Stimulated activated CD4-positive, alpha-beta T cell treated with anti-CD3 and anti-CD28 coated beads, Interleukin-1b, Interleukin-23, amount 100 ng/mL, for 48 hours (primary cell): ENCODE measurements at places on chromosomes 7 and 10.

GRCh38 chr7:2955269-2955668 is 88.4 kb downstream of the CARD11 start:
- DNase-seq, result no peak

DNA sequence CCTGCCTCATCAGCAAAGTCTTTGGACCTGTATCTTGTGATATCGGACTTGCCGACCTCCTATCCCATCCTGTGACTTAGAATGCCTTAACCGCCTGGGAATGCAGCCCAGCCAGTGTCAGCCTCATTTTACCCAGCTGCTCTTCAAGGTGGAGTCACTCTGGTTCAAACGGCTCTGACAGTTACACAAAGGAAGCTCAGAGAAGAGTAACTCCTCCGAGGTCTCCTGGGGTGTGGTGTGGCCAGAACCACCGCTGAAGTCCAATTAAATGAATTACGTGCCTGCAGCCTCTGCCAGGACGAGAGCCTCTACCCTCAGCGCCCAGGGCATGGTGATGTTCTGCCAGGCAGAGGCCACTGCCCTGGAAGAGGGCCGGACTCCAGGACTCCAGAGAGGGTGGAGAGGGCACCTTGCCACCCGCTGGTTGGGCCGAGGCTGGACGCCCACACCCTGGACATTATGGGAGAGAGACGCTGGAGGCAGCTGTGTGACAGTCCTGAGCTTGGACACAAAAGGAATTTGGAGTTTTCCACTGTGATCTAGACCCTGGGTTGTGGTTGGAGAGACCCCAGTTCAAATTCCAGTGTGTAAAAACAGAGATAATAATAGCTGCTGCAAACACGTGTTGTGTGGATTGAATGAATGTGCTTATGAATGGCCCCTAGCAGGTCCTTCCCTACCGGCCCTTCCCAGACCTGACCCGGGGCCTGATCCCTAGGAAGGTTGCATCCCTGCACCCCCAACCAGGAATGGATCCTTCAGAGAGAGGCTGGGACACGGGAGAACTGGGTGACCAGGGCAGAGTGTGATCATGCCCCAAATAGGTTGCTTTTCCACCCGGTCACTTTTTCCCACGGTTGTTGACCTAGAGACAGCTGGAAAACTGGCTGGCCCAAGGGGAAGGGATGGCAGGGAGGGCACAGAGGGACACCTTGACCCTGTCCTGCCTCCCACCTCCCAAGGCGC is 37.8 kb upstream of the FZD9 start:
- DNase-seq, result no peak

DNA sequence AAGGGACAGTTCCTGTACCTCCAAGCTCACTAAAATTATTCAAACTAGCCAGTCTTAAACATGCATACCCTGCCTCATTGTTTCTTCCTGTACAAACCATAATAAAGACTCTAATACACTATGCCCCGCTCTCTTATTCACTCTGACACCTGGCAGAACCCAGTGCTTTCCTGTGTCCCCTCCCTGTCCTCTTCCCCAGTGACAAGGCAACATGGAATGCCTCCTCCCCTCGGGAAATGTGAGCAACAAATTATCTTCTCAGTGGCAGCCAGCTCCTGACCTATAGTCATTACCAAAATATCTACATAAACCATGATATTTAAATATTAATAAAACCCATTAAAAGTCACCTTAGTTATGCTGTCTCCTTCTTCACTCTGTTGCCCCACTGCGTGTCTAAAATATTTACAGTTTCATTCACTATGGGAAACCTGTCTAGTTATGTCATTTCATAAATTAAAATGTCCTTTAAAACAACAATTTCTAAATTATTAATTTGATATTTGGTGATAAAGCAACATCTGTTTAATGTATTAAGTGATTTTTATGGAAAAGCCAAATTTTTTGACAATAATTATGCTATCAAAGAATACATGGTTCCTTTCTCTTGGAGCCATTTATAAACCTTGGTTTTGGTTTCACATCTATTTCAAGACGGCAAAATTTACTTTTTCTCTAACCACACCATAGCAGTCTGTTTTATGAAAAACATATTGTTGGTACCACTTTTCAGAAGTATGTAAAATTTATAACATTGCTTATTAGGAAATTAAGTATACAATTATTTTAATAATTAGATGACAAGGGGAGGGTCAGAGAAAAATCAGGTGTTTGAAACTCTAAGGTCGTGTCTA is 1355.2 kb downstream of the XPNPEP1 start:
- no peak for DNase-seq

GRCh38 chr10:18369859-18370473 is 229.7 kb downstream of the CACNB2 start:
- DNase-seq, result no peak

GRCh38 chr7:142400042-142400533 is 142.2 kb upstream of the PRSS58 start:
- no peak for DNase-seq

DNA sequence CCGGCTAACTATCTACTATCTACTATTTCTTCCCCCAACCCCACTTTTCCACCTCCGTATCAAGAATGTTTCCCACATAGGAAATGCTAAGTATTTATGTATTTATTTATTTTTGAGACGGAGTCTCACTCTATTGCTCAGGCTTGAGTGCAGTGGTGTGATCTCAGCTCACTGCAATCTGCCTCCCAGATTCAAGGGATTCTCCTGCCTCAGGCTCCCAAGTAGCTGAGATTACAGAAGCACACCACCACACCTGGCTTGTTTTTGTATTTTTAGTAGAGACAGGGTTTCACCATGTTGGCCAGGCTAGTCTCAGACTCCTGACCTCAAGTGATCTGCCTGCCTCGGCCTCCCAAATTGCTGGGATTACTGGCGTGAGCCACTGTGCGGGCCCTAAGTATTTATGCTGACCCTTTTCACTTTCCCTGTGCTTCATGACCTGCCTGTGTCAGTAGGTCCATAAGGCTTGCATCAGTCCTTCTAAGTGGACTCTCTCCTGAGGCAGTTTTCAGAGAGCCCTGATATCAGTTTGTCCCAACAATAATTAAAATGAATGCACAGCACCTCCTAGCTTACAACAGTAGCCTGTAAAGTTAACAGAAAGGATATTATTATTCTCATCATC is 25.7 kb upstream of the FBXW4 start:
- DNase-seq, result no peak

DNA sequence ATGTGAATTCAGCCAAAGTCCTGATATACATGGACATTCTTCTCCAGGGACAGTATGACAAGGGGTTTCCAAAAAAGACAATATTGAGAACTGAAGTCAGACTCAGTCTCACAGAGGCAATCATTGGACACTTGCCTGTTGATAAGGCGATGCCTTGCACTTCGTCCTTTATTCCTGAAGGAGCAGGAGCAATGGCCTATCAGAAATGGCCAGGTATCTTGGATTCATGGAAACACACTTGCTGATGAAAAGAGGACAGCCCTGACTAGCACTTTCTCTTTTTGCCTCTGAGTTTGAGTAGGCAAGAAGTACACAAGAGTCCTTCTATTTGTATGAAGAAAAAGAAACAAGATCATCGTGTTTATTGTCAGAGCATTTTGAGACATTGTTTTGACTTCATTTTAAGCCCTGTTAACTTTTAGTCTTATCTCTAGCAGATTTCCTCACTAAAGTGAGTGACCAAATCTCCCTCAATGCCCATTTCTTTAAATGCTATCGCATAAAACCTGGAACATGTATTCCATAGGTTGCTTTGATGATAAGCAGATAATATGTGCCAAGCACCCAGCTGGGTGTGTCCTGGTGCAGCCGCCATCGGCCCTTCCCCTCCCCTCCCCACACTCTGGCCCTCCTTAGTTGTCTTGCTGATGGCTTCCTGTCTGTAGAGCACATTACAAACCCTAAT is 26.6 kb downstream of the ST8SIA6 start:
- no peak for DNase-seq

DNA sequence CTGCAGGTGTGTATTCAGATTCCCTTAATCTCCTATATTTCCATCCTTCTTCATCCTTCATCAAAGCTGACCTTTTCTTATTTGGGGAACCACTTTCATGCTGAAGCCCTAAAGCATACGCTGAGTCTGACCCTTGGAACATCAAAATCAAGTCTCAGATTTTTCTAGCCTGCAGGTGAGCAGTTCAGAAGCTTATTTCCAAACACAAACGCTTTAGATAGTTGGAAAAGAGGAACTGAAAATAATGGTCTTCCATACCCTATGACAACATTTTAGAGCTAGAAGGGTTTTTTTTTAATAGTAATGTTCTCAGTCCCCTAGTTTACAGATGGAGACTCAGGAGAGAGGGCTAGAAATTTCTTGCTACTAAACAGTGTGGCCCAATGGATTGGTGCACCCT is 1.6 kb upstream of the AGK start:
- DNase-seq, result no peak

- no peak for DNase-seq
These were observed 2.6 kb downstream of the ZC3HAV1 start for GRCh38 chr7:139106959-139107358.

DNA sequence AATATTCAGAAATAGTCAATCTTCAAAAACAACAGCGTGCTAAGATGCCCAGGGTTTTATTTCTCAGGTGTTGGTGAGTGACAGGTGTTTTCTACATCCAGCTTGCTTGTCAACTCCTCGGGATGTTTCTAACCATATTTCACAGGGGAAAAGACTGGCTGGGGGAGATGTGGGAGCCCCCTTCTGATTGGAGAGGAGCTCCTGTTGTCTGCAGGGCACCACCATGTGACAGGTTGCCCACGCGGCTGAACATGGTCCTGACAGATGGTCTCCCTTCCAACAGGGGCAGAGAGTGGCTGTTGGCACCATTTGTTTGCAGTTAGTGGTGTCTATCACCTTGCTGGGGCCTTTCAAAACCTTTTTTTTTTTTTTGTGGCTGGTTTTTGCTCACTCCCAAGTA is 16.5 kb upstream of the GPR26 start:
- no peak for DNase-seq

GRCh38 chr10:34313888-34314287 is 501.2 kb downstream of the PARD3 start:
- no peak for DNase-seq

DNA sequence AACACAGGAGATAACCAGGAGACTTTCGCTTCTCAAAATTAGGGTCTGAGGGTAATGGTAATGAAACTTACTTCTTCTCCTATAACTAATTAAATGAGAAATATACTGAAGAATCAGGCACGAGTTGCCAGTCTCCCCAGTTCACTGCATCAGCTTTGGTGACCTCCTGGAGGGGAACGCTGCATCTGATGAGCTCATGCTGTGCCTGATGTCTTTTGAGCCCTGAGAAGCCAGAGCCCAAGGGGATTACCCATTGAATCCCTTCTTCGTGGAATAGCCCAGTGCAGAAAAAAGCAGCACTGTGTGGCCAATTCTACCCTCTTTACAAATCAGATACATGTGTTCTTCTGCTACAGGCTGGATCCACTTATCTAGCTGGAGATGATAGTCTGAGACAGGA is 45.1 kb downstream of the CYP2C9 start:
- no peak for DNase-seq
